ENCODE measurements at places on chromosomes 3 and 15. TPM values are rescaled to one million over a fixed set of nuclear protein-coding genes. Genes with fewer than 3 reads are reported as not detected.

AHSG gene
- not detected for total RNA-seq

MYEF2 gene
- total RNA-seq, result 36.5 TPM

SCN11A gene
- total RNA-seq, result 0.08 TPM

MYLK gene
- 0.11 TPM for total RNA-seq

DNA sequence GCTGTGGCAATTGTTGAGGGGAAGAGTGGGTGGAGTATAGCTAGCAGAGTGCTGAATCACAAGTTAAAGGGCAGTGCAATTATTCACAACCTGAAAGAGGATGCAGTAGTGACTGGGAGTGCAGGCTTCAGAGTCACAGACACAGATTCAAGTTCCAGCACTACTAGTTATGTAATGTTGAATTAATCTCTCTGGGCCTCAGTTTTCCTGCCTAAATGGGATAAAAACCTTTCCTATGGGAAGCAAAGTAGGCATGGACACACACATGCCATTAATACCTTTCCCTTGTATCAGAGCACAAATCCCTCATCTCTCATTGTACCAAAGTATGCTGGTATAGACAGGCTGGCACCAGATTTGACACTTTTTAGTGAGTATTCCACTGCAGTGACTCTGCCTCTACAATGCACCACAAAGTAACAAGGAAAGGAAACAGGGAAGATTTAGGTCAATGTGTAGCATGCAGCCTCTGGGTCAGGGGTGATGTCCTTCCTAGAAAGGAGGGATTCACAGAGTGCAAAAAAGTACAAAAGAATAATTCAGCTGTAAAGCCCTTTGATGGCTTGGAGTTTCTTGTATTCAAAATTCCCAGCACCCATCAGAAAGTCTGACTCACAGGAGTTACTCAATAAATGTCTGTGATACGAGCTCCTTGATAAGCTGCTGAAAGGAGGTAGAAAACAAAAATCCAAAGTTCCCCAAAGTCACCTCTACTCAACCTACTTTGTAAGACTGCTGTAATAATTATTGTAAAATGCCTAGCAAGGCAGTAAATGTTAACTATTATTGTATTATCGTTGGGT is 507.5 kb upstream of the TGFBR2 start:
- no peak overlapping the region for H3K4me3 ChIP-seq
- no peaks in the 10 kb centered on the region for H3K36me3 ChIP-seq
- H3K27ac ChIP-seq, result no peak overlapping the region
- peaks cover 3% of the 10 kb centered on the region for H3K27me3 ChIP-seq

GRCh38 chr15:80834906-80835305 is 55.7 kb downstream of the CEMIP start:
- peaks cover 9% of the 10 kb centered on the region for H3K27me3 ChIP-seq
- no peak overlapping the region for H3K27ac ChIP-seq
- no peaks in the 10 kb centered on the region for H3K4me1 ChIP-seq
- DNase-seq, result no peak

- no peak overlapping the region for H3K4me3 ChIP-seq
- peaks cover 20% of the 10 kb centered on the region for H3K4me1 ChIP-seq
- H3K36me3 ChIP-seq, result no peaks in the 10 kb centered on the region
- H3K27me3 ChIP-seq, result peaks cover 48% of the 10 kb centered on the region
Observed at GRCh38 chr3:111068574-111068973, 3.0 kb upstream of the NECTIN3 start.

RAB6B gene
- total RNA-seq, result 0.40 TPM

CPEB1 gene
- total RNA-seq, result 0.74 TPM

All from activated naive CD8-positive, alpha-beta T cell treated with anti-CD3 and anti-CD28 coated beads, Interleukin-2, amount 10 ng/mL, durations not matched to agents 7 days and 5 days (primary cell).